ENCODE measurements at places on chromosomes 7 and 10. TPM values are rescaled to one million over a fixed set of nuclear protein-coding genes. Genes with fewer than 3 reads are reported as not detected.

Gene PPP1R3C
- not detected for total RNA-seq

DNA sequence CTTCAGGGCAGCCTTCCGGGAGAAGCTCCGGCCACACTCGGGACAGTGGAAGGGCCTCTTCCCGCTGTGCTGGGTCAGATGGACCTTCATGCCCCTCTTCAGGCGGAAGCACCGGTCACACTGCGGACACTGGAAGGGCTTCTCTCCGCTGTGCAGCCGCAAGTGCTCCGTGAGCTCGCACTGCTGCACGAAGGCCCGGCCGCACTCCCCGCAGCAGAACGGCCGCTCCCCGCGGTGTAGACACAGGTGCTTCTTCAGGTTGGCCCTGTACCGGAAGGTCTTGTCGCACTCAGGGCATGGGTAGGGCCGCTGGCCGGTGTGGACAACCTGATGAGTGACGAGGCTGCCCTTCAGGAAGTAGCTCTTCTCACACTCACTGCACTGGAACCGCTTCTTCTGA, 14.2 kb upstream of the ZNF786 start:
- H3K27ac ChIP-seq = no peak overlapping the region
- H3K4me3 ChIP-seq = no peak overlapping the region
- peaks cover 2% of the 10 kb centered on the region for H3K36me3 ChIP-seq
- no peak for DNase-seq

Gene CCDC172
- not detected for total RNA-seq

DNA sequence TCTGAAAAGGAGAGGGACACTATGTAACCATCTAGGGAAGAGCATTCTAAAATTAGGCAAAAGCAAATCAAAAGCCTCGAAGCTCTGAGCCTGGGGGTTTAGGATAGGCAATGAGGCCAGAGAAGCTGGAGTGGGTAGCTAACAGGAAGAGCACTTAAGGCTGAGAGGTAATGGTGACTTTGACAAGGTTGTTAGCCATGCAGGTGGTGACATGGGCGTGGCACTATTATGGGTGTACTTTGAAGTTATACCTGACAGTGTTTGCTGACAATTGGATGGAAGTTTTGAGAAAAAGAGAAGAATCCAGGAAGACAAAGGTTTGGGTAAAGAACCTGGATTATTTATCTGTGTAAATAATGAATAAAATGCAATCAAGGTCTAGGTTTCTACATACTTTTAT, 383.0 kb upstream of the SEMA3C start:
- no peaks in the 10 kb centered on the region for H3K36me3 ChIP-seq
- H3K4me3 ChIP-seq = no peak overlapping the region
- no peaks in the 10 kb centered on the region for H3K27me3 ChIP-seq

GRCh38 chr7:43112941-43113621, 634 bp downstream of the HECW1 start:
- DNase-seq = no peak
- peaks cover 8% of the 10 kb centered on the region for H3K4me1 ChIP-seq
- no peak overlapping the region for H3K4me3 ChIP-seq
- H3K27ac ChIP-seq = no peak overlapping the region
- no peaks in the 10 kb centered on the region for H3K36me3 ChIP-seq
- peaks cover 57% of the 10 kb centered on the region for H3K27me3 ChIP-seq

DNA sequence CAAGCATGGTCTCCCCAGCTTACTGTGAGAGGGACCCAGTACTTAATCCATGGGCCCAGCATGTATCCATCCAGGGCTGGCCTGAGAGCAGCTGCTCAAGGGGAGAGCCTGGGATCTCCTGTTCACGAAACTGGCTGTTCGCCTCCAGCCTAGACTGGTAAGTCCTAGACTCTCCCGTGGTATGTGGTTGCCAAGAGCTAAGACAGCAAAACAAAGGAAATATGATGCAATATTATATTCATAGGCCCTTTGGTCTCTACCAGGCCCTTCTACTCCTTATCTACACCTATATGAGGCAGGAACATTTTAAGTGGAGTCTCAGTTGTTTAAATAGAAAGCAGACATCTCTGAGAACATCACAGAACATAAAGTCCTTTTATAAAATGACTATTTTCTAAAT, 28.9 kb upstream of the STK17A start:
- H3K36me3 ChIP-seq = no peaks in the 10 kb centered on the region
- H3K4me1 ChIP-seq = no peaks in the 10 kb centered on the region
- no peak overlapping the region for H3K4me3 ChIP-seq
